ENCODE measurements at places on chromosomes 5 and 9.

DNA sequence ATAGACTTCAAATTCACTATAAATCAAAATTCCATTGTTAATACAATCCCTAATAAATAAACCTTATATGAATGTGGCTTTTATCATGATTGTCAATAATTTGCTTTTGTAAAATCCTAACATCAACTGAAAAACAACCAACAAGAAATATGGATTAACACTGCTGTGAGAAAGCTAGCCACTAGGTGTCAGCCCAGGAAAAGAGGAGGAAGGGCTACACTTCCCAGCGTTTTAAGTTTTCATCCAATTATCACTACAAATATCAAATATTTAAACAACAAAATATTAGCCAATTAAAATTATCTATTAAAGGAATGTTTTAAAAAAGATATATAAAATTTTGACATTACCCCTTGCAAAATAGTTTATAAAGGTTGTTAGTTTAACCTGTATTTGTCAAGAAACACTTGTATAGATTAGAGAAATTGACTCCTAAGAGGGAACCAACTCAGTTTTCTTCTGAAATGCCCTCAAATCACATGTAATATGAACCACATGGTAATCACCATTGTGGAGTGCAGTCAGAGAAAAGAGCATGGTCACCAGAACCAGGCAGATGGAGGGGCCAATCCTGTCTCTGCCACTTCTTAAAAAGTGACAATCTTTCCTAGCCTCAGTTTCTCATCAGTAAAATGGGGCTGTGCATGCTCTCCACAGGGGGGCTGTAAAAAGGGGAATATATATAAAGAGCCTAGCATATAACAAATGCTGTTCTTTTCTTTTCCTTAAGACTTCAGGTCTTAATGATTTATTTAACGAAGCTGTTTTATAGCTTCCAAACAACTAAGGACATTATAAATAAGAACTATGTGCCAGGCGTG lies 188.2 kb downstream of the CRB2 start:
- peak; percentile 17 for DNase-seq

DNA sequence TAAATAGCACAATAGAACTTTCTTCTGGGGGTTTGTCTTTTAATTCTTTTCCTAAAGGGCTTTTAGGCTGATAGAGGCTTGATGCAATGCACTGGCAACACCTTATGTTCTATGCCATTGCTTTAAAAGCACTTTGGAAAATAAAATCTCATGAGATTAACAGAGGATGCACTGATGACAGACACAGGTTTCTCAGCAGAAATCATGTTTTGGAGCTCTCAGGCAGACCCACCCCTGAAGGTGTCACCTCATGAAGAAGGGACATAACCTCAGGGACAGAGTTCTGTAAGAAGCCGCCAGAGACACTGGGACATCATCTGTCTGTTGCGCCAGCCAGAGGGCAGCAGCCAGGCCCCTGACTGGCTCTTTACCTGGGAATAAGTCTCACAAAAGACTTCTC lies 27.7 kb downstream of the SLC22A5 start:
- no peak for DNase-seq

- DNase-seq, result no peak
These were observed 42.6 kb downstream of the MTMR12 start for GRCh38 chr5:32270178-32270577.

DNA sequence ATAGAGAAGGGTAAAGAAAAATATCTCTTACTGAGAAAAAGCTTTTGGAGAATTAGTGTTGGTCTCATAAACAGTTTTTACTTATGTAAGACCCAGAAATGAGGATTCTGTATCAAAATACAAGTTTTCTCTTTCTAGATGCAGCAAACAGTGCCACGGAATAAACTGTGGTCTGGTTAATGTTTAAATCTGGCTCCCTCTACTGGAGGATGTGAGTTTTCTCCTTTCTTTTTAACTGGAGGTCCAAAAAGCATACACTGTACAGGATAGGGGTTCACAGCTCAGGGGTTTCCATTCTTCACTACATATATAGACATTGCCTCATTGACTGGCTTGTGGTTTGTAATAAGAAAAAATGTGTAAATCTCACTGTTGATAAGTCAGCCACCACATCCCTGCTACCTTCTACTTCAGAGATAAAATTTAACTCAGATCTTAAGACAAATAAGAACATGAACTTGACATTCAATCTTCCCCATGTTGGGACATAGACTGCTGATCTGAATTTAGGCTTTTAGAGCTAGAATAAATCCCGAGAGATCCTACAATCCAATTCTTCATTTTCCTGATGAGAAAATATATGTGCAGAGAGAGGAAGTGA lies 98.9 kb downstream of the CFAP95 start:
- peak; percentile 48 for DNase-seq

- DNase-seq, result no peak
These were observed 240.4 kb upstream of the IRX2 start for GRCh38 chr5:2991884-2992283.
